ENCODE measurements at places on chromosomes 3 and 15.

DNA sequence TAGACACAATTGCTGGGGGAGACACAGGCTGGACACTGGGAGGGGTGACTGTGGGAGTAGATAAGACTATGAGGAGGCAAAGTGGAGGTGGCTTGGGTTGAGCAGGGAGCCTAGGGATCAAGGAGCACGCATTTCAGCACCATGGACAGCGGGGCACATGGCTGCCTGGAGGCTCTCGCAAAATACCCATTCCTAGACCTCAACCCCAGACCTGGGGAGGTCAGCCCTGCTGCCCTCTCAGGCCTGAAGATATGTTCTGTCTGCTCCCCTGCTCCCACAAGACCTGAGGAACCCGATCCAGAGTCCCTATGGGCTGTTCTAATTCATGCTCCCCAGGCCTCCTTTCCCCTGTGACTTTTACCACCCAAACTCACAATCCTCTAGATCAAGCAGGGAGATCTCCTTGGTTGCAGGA is 16.0 kb upstream of the CPEB1 start:
- DNase-seq = peak; percentile 91

DNA sequence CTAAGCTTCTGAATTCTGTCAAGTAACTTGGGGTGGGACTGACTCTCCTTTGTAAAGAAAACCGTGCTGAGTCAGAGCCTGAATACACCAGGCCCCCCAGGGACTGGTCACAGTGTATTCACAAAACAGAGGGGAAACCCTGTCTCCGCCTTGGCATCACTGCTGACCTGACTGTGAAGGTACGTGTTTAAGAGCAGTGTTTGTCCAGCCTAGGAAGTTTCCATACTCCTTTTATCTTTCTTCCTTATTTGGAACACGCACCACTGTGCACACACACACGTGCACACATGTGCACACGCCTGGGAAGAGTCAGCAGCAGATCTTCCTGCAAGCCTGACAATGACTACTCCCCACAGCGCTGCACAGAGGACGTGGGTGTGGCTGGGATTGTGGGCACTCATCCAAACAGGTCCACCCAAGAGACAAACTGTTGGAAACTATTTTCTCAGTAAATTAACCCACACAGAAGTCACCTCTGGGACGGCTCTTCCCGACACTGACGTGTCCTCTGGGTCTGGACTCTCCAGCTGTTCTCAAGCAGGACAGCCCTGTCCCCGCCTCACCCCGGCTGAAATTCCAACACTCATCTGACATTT is 87.7 kb downstream of the ATP10A start:
- DNase-seq = peak; percentile 73

GRCh38 chr15:62491642-62492041 is 326.6 kb upstream of the C2CD4B start:
- DNase-seq = no peak

DNA sequence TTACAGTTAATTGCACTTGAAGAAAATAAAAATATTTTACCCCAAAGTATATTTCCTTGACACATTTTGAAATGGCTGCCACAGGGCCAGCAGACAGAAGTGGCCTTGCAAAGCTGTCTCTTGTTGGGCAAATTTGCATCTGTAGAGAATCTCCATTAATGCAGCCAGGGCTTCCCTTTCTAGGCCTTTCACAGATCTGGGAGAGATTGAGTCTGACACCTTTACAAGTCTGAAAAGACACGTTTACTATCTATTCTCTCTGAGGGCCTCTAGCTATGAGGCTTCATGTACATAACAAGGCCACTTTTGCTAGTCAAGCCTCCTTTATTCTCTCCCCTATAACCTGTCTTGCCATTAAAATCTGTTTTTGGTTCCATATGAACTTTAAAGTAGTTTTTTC is 135.9 kb downstream of the ANO10 start:
- no peak for DNase-seq

DNA sequence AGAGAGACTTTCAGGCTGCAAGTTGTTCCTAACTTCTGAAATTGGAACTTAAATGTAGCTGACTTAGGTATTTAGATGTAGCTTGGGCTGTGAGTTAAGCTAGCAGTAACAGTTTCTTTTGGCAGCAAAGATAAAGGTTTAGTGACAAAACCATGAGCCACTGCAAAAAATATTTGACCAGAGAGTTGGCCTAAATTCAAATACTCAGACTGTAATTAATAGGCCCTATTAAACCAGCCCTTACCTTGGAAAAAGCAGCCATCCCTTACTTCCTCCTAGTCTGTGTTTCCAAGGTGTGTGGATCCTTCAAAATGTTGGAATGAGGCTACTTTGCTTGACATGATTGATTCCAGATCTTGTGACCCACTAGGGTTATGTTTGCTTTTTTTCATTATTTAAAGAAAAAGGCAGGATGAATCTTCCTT is 8.2 kb downstream of the TPM1 start:
- DNase-seq = no peak

DNA sequence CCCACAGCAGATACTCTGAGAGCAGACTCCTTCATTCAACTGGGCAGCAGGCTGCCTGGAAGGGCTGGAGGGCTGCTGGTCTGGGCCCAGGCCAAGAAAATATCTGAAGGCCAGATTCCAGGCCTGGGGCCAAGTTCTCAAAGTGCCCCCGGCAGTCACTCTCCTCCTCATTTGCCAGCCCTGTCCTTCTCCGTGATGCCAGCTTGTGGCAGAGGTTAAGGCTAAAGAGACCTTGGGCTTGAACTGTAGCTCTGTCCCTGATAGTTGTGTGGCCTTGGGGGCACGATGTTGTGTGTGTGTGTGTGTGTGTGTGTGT is 39.0 kb downstream of the FAM3D start:
- DNase-seq = no peak

DNA sequence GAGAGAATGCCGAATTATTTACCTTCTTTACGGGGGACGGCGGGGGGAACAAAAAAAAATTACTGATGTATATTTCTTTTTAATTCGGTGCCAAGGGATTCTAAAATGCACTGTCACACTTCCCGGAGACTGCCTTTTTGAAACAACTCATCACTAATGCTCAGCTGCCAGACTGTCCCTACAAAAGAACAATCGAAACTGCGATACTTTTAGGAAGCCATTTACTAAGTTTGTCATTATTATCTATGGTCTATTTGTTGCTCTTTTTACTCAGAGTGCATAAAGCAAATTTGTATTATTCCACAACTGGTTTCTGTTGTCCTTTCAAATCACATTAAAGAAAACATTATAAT is 60.8 kb downstream of the TM4SF4 start:
- no peak for DNase-seq

- no peak for DNase-seq
Measured at GRCh38 chr3:40705663-40706062, 180.9 kb downstream of the ZNF621 start.

DNA sequence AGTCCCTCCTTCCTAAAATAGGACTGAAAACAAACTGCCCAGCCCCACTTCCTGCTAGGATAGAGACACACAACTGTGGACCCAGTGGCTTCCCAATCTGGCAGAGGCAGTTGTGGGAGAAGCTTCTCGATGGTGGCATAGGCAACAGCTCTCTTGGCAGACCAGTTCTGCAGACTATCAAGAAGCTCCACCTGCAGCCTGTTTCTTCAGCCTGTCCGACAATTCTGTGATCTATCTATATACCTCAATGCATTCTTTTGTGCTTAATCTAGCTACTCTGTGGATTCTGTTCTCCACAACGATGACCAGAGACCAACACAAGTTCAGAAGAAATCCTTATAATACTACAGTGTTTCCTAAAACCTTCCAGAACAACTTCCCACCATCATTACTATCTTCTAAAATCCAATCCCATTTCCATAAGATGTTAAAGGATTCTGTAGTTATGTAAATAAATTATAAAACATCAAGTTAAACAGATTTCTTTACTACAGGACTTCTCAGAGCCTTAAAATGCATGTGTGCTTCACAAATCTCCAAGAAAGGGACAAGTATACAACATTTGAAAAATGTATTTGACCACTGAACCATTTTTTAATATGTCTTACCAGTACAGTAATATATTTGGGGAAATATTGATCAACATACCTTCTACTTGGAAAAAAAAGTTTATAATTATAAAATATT is 57.7 kb downstream of the IGF2BP2 start:
- DNase-seq = no peak

GRCh38 chr15:38398134-38398533 is 55.8 kb upstream of the FAM98B start:
- no peak for DNase-seq

DNA sequence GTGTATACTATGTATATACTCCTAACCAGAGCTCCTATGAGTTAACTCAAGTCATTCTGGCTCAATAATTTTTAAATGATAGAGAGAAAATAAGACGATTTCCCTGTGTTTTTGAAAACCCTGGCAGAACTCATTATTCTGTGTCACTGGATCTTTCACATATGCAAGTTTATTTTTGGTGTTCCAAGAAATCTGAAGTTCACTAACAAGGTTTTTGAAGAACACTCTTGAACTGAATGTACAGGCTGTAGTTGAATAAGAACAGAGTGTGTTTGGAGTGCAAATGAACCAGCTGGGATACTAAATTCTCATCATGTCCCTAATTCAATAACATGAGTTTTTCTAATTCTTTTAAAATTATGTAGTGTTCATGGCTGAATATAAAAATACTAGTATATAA is 466.9 kb upstream of the SUCLG2 start:
- DNase-seq = no peak

- no peak for DNase-seq
Measured at GRCh38 chr15:85337425-85338074, 42.9 kb upstream of the AKAP13 start.

GRCh38 chr15:77208241-77208640 is 137.3 kb upstream of the TSPAN3 start:
- no peak for DNase-seq

DNA sequence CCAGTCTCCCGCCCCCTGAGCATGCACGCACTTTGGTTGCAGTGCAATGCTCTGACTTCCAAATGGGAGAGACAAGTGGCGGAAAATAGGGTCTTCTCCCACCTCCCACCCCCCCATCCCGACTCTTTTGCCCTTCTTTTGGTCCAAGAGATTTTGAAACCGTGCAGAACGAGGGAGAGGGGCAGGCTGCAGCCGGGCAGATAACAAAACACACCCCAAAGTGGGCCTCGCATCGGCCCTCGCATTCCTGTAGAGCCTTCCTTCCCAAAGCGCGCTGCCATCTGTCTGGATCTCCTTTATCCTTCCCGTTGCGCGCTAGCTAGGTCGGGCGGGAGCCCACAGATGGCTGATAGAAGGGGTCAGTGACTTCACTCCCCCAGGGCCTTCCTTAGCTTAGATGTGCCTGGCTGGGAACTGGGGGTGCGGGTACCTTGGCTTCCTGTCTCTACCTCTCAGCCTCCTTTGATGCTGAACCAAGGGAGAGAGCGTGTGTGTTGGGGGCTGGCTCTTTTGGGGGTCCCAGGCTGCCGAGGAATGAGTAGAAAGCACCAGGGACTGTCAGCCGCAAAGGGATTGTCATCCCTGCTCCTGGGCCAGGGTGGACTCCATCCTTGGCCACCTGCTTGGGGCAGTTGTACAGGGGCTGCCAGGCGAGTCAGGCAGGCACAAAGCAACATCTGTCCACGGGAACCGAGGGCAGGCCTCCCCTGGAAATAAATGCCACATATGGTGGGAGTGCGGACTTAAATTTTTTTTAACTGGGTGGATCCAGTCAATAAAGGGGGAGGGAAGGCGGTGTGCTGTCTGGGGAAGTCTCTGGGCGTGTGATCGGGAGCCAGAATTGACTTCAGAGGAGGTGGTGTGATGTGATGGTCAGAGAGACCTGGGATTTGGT is 1.8 kb downstream of the SMAD3 start:
- peak; percentile 69 for DNase-seq

GRCh38 chr3:13879102-13879945 is 547 bp downstream of the WNT7A start:
- DNase-seq = peak; percentile 87

GRCh38 chr15:46322753-46323152 is 687.9 kb downstream of the SQOR start:
- no peak for DNase-seq

- peak; percentile 72 for DNase-seq
Measured at GRCh38 chr15:77859491-77860060, 217.9 kb downstream of the TBC1D2B start.

DNA sequence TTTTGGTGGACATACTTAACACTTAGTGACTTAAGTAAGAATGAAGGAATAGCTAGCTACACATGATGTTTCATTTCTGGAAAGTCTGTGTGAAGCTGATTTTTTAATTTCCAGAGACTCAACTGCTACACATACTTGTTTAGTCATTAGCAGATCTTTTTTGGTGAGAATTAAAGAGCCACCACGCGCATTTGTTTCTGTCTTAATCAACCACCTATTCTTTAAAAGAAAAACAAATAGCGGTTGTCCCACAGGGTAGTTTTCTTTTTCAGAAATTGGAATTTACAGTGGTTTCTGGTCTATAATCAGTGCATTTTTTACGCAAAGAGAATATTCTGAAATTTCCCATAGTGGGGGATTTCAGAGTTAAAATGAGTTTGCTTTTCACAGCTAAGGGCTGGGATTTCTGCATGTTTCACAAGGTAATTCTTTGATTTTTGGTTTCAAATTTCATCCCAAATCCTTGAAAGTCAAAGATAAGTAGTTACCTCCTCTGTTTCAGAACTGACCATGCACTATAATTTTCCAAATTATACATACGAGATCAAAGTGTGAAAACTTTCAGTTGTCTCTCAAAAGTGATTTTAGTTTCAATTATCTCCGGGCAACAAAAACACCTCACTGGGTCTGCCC is 631.0 kb upstream of the GRM7 start:
- no peak for DNase-seq

DNA sequence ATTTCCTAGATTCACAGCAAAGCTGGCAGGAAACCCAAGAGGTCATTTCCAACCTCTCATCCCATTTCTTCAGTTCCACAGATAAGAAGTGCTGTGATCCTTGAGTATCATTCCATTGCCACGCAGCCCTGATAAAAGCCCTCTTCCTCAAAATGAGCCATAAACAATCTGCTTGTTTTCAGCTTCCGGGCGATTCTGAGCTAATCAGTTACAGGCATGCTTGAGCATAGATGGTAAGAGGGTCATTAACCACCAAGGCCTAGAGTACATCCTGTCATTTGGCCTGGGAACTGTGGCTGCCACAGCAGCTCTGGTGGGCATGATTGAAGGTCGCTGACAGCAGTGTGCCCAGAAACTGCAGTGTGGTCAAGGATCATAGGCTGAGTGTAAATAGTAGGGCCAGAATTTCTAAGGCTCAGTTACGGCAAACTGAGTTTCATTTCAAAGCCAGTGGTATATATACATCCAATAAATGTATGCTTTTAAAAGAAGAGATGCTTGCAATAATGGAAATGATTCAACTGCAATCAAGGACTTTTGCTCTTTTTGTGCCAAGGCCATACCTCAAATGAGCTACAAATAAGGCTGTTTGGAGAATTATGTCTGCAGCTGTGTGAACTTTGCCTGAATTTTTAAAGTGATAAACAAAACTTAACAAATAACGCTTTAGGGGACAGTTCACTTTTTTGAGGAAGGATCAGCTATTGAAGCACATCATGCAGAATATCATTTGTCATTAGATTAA is 47.3 kb downstream of the P3H2 start:
- no peak for DNase-seq

DNA sequence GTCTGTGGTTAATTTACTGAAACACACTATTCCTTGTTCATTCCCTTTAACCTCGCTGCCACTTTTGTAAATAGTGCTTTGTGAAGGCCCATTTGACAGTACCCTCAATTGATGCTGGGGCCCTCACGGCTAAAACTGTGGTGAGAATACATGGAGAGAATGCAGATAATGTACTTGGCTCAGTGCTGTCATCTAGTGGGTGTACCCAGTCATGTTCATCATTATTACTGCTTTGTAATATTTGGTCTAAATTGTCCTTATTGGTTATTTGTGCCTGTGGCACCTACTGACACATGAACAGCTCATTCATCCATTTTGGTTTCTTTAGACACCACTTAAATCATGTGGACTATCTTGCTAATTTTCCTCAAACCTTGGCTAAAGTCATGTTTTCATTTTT is 543.6 kb downstream of the EDEM1 start:
- peak; percentile 8 for DNase-seq

GRCh38 chr3:190193210-190193609 is 72.5 kb upstream of the P3H2 start:
- DNase-seq = no peak
